ENCODE measurements at places on chromosomes 1 and 21. TPM values are rescaled to one million over a fixed set of nuclear protein-coding genes. Genes with fewer than 3 reads are reported as not detected.

The SEC16B gene
- total RNA-seq, result 12.6 TPM

The HAPLN2 gene
- total RNA-seq, result not detected

The RGS8 gene
- not detected for total RNA-seq

The TOR1AIP2 gene
- 57.4 TPM for total RNA-seq

The CD5L gene
- total RNA-seq, result not detected

The ALDH9A1 gene
- total RNA-seq, result 51.8 TPM

The EDEM3 gene
- total RNA-seq, result 43.0 TPM

The LINGO4 gene
- total RNA-seq, result not detected
